ENCODE measurements at places on chromosomes 4 and X.
A peak's percentile ranks its signal among the peaks of the same experiment; 100 is the strongest.

DNA sequence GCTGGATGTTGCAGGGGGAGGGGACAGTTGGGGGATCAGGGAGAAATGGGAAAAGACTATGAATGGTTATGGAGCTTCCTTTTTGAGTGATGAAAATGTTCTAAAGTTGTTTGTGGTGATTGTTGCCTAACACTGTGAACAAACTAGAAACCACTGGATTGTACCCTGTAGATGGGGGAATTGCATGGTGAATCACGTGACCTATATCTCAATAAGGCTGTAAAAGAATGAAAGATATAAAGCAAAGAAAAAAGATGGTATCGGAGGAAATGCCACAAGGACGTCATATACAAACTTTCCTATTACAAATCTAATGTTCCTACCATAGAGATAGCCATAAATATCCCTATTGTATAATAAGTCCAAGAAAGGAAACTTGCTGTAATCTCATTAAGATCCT, 20.6 kb upstream of the CT55 start:
- no peak for DNase-seq

DNA sequence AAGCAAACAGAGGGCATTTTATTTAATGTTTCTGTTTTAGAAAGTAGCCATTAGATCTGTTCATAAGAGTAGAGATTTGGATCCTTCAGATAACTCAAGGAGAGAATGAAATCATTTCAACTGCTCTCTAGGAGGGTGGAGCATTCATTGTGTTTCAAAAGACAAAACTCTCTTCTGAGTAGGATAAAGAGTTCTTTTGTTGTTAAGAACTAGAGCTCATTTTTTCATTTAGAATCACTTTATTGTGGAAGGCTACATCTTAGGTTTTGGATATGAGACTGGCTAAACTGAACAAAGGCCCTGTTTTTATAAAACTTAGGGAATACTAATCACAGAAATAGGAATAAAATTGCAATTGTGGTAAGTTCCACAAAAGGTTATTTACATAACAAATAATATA, 193.9 kb upstream of the PCDH10 start:
- no peak for DNase-seq

GRCh38 chr4:7146786-7147115, 45.6 kb upstream of the SORCS2 start:
- no peak for DNase-seq

GRCh38 chrX:131792356-131792749, 230.7 kb upstream of the STK26 start:
- peak; percentile 91 for DNase-seq

DNA sequence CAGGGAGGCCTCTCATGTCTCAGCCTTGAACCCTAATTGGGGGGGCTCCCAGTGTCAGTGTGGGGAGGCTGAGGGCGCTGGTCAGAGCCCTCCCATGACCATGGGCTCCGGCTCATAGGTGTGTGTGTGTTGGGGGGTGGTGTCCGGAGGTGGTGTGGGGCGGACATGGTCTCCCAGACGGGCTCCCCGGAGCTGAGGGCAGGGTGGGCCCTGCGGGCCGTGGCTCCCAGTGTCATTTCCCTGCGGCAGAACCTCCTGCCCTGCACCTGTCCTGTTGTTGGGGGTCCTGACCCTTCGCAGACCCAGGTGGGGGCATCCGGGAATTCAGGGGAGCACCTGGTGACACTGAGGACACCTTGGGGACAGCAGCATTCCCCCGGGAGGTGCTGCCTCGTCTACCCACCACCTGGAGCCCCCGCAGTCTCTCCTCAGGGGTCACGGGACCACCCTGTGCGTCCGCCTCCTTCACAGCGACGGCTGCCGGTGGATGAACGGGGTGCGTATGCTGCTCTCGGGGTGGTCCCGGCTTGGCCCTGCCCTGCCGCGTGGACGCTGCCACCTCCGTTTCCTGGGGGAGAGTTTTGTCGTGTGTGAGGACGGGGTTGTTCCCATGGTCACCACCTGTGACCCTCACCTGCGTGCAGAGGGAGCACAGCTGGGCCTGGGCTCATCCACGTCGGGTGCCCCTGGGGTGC, 14.5 kb upstream of the GTPBP6 start:
- DNase-seq: no peak

GRCh38 chrX:114361076-114361725, 222.7 kb upstream of the HTR2C start:
- no peak for DNase-seq

- DNase-seq: peak; percentile 17
These were observed 35.7 kb downstream of the BTC start for GRCh38 chr4:74758551-74759145.

GRCh38 chr4:87399148-87399547, 8.2 kb upstream of the HSD17B11 start:
- no peak for DNase-seq

- no peak for DNase-seq
These were observed 1.2 kb downstream of the MSMO1 start for GRCh38 chr4:165328708-165329107.

DNA sequence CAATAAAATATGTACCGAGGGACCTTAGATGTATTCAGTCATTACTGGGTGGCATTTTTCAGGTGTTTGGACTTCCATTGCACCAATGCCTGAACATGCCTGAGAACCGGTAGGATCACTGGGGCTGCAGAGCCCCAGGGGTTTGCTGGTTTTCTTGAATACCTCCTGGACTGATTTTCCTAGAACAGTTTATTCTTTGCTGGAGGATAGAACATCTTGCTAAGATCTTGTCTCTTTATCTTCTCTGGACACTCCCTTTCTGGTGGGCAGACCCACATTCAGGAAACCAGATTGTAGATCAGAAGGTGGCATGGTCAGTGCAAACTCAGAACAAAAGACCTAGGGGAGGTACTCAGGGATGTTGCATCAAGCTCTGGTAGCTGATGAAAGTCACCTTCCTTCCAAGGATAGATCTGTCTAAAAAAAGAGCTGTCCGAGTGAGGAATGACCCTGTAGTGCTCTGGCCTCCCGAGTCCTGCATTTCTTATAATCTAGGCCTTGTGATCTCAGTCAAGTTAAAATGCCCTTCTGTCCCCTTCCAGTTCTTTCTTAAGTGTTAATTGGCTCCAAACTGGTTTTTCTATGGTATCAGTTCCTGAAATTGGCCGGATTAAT, 84.8 kb downstream of the CLDN34 start:
- DNase-seq: no peak

DNA sequence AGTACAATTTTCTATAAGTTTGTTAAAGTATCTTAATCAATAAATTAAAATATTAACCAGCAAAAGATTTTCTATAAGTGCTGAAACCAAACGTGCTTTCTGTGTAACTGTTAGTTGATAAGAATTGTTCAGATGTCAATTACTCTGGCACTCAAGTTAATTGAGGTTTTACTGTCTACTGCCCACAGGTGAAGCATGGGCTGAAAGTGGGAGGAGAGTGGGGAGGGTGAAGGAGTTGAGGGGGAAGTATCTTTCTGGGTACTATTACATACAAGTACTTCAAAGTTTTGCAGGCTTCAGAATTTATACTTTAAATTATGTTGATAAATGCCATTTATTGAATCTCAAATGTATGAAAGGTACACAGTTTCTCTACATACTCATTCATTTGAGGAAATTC, 19.1 kb upstream of the CXCL3 start:
- DNase-seq: no peak

DNA sequence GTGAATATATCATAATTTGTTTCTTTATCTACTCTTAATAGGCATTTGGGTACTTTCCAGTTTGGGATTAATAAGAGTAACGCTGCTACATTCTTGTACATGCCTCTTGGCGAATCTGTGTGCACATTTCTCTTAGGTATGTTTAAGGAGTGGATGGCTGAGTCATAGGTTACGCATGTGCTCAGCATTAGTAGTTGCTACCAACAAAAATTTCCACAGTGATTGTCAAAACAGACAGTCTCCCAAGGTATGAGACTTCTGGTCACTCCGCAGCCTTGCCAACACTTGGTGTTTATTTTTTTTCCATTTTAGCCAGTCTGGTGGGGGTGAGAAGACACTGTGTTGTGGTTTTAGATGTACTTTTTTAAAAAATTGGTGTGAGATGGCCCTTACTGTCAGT, 44.6 kb downstream of the FGFBP1 start:
- DNase-seq: peak; percentile 55

DNA sequence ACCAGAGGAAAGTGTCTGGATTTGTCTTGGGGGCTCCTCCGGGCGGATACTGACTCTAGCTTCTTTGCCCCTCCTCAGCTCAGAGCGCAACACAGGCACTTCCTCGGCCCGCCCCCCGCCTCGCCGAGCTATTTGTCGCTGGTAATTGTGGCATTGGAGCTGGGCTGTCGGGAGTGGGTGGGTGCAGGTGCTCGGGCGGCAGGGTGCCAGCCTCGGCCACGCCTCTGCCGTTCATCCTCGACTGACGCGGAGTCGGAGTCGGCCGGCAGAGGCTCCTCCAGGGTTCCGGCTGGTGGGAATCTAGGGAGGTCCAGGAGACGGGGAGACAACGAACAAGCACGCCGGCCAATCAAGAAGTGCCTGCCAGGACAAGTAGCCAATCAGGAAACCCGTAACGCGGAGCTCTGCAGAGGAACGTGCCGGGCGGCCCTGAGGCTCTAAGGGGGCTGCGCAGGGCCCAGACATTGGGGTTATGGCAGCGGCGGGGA, 3.9 kb upstream of the SYN1 start:
- DNase-seq: peak; percentile 95

GRCh38 chrX:103417933-103418332, 41.6 kb downstream of the BEX3 start:
- DNase-seq: no peak

DNA sequence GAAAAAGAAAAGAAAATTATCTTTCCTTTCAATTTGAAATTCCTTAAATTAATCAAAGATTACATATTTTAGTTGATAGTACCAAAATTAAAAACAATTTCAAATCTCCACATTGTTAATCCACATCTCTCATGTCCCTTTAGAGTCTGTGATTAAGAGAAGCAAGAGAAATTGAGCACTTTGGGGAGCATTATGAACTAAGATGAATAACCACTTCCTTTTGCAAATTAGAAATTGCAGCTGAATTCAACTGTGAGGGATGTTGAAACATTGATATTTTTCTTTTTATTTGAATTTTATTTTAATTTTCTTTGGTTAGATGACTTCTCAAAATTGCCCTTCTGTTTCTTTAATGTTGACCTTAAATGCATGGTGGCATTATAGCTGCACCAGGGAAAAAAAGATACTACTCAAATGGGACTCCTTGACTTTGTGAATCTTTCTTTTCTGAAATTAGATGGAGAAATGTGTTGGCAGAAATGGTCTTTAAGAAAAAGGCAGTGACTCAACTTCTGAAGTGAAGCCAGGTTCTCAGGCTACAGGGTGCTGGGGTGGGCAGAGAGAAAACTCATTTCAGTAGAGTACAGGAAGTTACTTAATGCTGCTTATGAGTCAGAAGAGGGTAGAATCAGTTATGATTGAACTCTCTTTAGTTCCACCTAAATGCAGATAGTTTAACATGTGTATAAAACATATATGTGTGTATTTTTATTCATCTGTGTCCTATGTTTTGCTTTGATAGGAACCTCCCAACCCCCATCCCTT, 92.0 kb upstream of the TNIP3 start:
- DNase-seq: peak; percentile 93

DNA sequence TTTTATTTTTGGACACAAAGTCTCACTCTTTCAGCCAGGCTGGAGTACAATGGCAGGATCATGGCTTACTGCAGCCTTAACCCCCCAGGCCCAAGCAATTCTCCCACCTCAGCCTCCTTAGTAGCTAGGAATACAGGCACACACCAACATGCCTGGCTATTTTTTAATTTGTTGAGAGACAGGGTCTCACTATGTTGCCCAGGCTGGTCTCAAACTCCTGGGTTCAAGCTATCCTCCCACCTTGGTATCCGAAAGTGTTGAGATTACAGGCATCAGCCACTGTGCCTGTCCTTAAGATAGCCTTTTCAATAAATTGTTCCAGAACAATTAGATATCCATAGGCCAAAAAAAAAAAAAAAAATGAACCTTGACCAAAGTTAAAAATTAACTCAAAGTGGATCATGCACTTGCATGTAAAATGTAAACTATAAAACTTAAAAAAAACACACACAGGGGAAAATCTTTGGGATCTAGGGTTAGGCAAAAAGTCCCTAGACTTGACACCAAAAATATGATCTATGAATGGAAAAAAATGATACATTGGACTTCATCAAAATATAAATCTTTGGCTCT, 28.6 kb upstream of the NFKB1 start:
- no peak for DNase-seq

DNA sequence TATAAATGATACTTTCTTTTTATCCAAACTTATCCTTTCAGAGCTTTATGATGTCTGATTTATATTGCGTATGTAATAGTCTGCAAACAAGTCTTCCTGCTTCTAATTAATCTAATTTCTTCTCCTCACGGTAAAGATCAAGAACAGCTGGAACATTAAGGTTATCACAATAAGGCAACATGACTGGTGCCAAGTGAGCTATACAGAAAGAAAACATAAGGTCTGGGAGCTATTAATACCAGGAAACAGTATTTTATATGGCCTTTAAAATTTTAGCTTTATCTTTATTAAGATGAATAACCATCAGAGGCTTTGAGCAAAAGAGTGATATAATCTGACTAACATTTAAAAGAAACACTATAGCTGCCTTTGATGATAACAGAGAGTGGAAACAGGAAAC, 28.7 kb upstream of the CABS1 start:
- no peak for DNase-seq

DNA sequence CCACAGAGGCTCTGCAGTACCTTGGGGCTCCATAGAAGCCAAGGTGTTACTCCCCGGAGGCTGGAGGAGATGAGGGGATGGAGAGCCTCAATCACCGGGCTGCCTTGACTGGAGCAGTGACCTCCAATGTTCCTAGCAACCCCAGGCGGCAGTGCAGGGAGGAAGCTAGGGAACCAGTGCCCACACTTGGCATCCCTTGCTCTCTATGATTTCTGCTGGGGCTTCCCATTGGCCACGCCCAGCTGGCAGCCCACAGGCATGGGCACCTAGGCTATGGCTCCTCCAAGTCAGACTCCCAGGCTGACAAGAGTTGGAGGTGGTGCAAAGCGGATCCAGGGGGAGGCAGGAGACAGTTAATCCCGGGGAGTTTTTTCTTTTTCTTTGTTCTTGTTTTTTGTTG, 229.7 kb downstream of the EVC2 start:
- no peak for DNase-seq

GRCh38 chr4:75099321-75099720, 166.4 kb downstream of the PARM1 start:
- no peak for DNase-seq

- no peak for DNase-seq
These were observed 5.0 kb downstream of the DCAF8L1 start for GRCh38 chrX:27976284-27976683.

DNA sequence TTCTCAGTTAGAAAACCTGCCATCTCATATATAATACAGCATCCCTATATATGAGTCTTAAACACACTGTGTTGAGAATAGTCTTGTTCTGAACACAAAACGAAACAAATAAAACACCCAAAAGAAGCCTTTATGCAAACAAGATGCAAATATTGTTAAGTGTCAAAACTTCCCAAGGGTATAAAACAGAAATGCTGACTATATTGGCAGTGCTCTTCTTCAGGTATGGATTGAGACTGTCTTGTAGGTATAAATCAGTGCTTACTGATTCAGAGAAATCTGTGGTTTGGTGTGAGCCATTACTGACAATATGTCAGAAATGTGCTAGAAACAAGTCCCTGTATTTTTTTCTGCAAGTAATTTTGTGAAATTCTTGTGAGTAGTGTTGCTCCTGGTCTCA, 82.8 kb upstream of the CTSO start:
- no peak for DNase-seq
